ENCODE measurements at places on chromosomes 16 and 17.

GRCh38 chr16:86052115-86052670 is 153.2 kb downstream of the IRF8 start:
- DNase-seq: no peak

GRCh38 chr16:85310868-85311585 is 198.8 kb upstream of the CIBAR2 start:
- DNase-seq: no peak

GRCh38 chr17:21200590-21201297 is 13.2 kb downstream of the TMEM11 start:
- DNase-seq: no peak

DNA sequence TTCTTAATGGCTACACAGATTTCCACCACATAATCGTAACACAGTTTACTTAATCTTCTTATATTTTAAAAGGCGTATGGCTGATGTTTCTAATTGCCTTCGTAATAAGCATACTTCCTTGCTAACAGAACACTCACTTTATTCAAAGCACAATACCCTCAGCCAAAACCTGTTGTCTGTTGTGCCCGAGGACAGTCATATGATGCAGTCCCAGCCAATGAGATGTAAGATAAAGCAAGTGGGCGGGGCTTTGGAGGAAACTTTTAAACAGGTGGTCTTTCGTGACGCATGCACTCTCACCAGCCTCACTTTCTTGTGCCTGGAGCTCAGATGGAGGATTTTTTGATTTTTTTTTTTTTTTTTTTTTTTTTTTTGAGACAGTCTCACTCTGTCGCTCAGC is 174.1 kb downstream of the ZFHX3 start:
- no peak for DNase-seq

DNA sequence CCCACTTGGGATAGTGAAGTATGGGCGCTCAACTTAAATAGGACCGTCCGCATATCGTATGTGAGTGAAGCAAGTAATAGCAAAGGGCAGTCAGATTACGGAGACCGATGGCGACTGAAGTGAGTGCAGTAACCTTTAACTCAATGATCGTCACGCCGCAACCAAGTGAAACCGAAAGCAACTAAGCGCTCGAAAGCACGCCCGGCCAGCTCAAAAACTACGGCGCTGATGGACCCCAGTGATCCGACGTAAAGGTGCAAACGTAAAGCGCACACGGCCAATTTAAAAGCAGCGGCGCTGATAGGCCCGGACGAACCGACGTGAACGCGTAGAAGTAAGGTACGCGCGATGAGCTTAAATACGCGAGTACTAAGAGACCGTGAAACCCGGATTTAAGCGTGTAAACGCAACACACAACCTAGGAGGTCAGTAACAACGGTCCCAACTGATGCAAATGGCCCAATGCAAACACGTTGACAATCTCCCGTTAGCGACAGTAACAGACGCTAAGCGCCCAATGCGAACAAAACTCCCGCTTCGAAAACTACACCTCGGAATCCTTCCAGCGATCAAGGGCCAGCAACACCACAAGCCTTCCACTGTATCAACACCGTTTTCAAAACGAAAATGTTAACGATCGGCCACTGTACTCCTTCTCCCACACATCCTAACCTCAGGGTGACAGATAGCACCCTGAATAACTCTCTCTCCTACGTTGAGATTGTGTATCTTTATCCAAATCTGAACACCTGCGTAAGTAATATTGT is 37.9 kb upstream of the ARL4D start:
- peak; percentile 70 for DNase-seq

GRCh38 chr16:21644674-21645073 is 7.7 kb downstream of the IGSF6 start:
- no peak for DNase-seq

- DNase-seq: no peak
Measured at GRCh38 chr16:12120217-12120981, 143.9 kb downstream of the SNX29 start.

- no peak for DNase-seq
Measured at GRCh38 chr16:66895999-66896398, 15.7 kb downstream of the PDP2 start.

- DNase-seq: no peak
Measured at GRCh38 chr17:69047368-69048263, 13.1 kb downstream of the ABCA9 start.

DNA sequence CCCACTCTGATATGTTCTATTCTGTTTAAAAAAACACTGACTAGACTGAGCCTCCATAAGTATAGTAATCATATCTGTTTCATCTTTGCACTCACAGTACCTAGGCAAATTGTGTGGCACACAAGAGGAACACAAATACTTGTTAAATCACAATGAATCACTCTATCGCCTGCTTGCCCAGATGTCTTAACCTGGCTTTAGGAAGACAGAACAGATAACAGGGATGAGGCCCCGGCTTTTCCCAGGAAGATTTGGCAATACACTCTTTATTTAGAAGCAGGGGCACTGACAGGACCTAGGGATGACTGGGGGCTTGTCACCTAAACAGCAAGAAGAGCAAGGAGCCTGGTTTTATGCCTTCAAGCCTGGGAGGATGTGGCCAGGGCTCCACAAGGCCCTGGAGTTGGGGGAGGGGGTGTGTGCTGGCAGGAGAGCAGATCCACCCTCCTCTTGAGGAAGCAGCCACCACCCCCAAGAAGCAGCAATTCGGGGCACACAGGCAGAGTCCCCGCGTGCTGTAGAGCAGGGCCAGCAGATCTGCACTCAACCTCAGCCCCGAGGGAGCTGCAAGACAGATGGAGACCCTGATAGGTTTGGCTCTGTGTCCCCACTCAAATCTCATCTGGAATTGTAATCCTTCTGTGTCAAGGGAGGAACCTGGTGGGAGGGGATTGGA is 41.0 kb upstream of the KSR1 start:
- no peak for DNase-seq

- no peak for DNase-seq
Measured at GRCh38 chr17:49473900-49474751, 21.0 kb upstream of the NGFR start.

- DNase-seq: no peak
Measured at GRCh38 chr17:76956846-76957540, 88.8 kb downstream of the MGAT5B start.

GRCh38 chr16:73233846-73234424 is 186.0 kb upstream of the ZFHX3 start:
- DNase-seq: no peak

DNA sequence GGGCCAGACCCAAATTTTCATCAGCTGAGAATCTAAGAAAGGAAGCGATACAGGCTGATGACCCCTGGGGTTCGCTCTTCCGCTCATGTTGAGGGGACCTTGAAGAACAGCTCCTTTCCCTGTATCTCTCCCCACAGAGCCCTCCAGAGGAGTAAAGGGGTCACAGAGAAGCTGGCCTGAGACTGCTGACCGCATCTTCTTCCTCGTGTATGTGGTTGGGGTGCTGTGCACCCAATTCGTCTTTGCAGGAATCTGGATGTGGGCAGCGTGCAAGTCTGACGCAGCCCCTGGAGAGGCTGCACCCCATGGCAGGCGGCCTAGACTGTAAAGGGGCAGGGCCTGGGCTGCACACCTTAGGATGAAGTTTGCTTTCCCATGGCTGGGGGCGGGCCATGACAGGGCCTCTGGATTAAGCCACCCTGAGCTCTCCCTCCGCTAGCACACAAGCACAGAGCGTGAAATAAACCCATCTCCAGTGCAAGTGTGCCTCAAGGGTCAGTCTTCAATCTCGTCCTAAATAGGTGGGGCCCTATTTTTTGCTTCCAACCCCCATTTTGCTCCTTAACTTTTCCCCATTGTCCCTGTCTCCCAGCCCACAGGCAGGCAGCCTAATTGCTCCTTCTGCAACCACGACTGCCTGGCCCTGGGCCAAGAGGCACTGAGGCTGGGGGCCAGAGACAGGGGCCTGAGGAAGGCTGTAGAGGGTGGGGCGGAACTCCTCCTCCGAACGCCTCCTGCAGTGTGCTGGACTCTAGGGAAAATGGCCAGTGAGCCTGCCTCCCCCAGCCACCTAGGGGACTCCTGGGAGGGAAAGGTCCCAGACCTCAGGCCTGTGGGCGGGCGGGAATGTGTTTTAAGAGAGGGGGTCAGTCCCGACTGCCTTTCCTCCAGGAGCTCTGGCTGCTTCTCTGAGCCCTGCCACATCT is 3.6 kb downstream of the ZACN start:
- DNase-seq: no peak

DNA sequence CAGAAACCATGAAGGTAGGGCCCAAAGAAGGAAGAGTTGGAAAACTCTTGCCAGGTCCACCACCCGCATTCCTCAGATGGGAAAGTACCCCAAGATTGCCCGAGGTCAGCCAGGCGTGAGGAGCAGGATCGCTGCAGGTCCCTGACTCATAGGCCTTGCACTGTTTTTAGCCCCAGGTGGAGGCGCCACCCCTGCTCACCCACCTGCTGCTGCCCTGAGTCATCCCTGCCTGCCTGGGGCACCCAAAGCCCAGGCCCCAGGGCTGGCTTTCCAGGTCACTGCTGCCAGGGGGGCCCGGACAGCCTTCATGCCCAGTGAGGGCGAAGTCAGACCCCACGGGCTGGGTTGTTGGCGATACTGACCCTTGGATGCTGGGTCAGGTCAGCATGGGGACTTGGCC is 100.9 kb downstream of the AMFR start:
- no peak for DNase-seq

GRCh38 chr17:43465049-43465448 is 18.7 kb upstream of the DHX8 start:
- no peak for DNase-seq

GRCh38 chr16:85445779-85446222 is 167.3 kb upstream of the GSE1 start:
- no peak for DNase-seq

DNA sequence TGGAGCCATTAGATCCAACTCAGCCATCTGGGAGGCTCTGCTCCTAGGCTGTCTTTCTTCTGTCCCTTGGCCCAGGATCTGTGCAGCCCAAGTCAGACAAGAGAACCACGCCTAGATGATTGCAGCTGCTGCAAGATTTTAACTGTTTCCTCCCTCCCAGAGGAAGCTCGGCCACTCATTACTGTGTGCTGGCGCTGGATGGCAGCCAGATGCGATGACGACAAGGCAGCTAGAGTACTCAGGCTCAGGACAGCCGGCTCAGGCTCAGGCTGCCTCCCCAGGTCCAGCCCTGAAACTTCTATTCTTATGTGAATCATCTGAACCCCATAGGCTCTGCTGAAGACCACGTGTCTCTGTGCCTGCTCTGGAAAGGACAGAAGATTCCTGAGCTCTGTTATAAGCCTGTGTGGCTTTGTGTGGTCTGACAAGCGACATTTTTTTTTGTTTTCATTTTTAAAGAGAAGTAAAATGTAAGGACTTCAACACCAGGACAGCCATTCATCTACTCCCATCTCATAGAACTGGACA is 32.1 kb upstream of the FBXW10B start:
- DNase-seq: no peak

- no peak for DNase-seq
Measured at GRCh38 chr17:72588961-72589360, 468.1 kb downstream of the SOX9 start.

DNA sequence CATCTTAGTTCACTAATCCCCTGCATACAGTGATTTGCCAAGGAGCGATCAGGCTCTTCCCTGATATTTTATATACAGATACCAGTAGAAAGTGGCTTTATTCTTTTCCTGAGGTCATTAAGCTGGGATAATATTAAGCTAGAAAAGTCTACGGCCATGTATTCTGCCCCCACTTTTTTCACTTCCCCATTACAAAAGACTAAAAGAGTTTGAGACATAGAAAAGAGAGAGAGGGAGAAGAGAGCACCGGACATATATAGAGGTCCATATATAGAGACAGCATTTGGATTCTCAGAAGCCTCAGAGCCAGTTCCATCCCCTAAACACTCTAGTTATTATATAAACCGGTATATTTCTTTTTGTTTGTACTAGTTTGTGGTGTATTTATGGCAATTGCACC is 166.5 kb upstream of the ANKFN1 start:
- no peak for DNase-seq

DNA sequence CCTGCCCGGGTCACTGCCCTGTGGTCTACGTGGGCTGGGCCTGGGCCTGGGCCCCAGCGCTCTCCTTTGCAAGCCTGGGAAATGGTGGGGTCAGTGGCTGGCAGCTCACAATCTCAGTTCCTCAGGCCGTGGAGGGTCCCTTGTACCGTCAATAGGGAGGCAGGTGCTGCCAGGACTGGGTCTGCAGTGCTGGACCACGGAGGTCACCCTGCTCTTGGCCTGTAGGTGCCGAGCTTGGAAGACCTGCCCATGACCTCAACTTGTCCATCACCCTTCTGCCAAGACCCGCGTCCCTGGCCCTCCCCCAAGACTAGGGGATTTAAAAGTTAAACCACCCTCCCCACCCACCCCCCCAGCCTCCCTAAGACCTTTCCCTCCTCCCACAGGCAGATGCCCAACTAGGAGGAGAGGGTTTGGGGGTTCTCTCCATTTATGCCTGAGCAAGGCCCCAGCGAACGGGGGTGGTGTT is 2.5 kb downstream of the TBX2 start:
- no peak for DNase-seq

DNA sequence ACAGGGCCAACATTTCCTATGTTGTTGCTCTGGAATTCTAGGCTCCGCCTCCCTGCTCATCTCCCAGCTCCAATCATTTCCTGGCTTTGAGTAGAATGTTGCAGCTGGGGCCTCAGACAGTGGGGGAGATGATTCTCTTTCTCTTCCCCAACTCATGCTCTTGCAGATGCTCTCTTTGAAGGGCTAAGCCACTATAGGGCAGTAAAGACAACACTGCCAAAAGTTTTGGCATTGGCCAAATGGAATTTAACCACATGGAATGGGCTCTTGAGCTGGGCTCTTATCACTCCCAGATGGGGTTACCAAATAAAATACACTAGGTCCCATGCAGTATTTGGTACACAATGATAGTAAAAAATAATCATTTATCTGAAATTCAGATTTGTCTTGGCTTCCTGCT is 19.6 kb upstream of the EFCAB13 start:
- no peak for DNase-seq

DNA sequence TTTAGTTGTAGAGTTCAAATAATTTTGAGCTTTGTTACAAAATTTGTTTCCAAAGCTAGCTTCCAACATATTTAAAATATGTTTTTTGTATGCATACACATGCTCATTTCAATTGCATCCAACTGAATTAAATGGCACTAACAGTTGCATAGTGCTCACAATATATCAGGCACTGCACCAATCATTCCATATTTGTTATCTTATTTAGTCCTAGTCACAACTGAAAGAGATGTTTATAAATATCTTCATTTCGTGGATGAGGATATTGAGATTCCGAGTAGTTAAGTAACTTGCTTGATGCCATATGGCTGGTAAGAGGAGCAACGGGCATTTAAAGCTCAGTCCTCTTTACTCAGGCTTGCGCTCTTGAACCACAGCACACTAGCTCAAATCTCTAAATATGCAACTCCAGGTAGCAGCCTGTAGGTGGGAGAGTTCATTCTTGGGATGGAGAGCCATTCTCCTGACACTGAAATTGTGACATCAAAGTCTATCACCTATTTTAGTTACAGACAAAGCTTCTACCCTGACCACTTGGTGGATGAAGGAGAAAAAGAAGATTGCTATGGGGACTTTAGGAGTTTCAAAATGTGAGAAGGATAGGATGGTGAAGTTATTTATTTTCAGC is 118.0 kb upstream of the CA10 start:
- no peak for DNase-seq

GRCh38 chr17:4480929-4481898 is 17.5 kb upstream of the SPNS2 start:
- DNase-seq: no peak
